ENCODE measurements at places on chromosomes 4 and X.

- DNase-seq, result no peak
These were observed 210.7 kb downstream of the PRR32 start for GRCh38 chrX:127030016-127030748.

- DNase-seq, result no peak
These were observed 231.9 kb downstream of the STPG2 start for GRCh38 chr4:97911236-97911906.

- no peak for DNase-seq
These were observed 394.6 kb upstream of the FGF13 start for GRCh38 chrX:139106069-139106468.

DNA sequence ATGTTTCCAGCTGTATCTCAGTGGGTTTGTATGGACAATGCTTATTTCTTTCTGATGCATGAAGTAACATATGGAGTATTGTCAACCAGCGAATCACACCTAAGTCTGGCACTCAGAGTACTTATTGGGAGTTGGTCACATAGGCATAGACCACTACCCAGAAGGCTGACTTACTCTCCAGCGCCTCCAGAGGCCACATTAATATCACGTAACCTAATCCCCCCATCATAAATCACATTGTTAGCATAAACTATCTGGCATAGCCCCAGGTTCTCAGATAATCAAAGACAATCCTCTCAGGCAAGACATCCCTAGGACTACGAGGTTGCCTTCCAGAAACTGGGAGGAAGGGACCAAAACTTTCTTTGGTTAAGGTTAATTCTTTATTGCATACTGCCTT is 560.5 kb upstream of the PABPC4L start:
- no peak for DNase-seq

GRCh38 chrX:123201720-123202119 is 17.6 kb downstream of the GRIA3 start:
- no peak for DNase-seq

All from cardiac fibroblast (primary cell).